ENCODE measurements at places on chromosomes 11 and 22. TPM values are rescaled to one million over a fixed set of nuclear protein-coding genes. Genes with fewer than 3 reads are reported as not detected.

GRCh38 chr11:102620818-102621561 lies 4.1 kb downstream of the MMP20 start:
- no peaks in the 10 kb centered on the region for H3K27me3 ChIP-seq
- peaks cover 3% of the 10 kb centered on the region for H3K4me1 ChIP-seq
- H3K27ac ChIP-seq, result no peak overlapping the region
- no peak overlapping the region for H3K4me3 ChIP-seq

GRCh38 chr11:37199082-37199481 lies 601.0 kb upstream of the RAG2 start:
- H3K4me3 ChIP-seq, result no peak overlapping the region
- H3K27me3 ChIP-seq, result no peaks in the 10 kb centered on the region
- H3K4me1 ChIP-seq, result no peaks in the 10 kb centered on the region
- H3K27ac ChIP-seq, result no peak overlapping the region
- no peaks in the 10 kb centered on the region for H3K36me3 ChIP-seq

DNA sequence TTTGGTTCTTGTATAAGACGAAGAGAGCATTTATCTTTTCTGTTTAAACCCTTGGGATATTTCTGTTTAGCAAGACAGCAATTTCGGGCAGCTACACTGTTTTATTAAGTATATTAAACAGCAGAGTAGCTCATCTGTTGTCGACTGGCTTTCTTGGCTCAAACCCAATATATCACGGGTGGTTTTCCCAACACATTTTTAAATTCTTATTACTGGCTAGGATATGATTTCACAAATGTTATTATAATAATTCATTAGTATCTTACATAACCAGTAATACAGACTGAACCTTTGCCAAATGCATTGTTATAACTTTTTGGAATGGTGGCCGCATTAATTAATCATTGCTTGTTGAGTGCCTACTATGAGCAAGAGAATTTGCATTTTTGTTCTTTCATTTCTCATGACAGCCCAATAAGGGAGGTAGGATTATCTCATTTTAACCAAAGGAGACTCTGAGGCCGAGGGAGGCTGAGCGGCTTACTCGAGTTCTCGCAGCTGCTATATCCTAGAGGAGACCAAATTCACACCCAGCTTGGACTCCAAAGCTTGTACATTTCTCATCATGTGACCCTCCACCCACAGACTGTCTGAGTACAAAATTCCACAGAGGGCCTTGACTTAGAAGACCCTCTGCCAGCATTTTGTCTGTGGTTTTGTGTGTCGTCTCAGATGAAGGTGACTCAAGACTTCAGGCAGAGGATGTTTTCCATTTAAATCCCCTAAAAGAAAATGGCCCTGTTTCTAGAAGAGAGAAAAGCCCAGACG lies 304.9 kb downstream of the NTM start:
- H3K27ac ChIP-seq, result no peak overlapping the region
- DNase-seq, result no peak
- H3K36me3 ChIP-seq, result no peaks in the 10 kb centered on the region
- H3K4me1 ChIP-seq, result no peaks in the 10 kb centered on the region

DNA sequence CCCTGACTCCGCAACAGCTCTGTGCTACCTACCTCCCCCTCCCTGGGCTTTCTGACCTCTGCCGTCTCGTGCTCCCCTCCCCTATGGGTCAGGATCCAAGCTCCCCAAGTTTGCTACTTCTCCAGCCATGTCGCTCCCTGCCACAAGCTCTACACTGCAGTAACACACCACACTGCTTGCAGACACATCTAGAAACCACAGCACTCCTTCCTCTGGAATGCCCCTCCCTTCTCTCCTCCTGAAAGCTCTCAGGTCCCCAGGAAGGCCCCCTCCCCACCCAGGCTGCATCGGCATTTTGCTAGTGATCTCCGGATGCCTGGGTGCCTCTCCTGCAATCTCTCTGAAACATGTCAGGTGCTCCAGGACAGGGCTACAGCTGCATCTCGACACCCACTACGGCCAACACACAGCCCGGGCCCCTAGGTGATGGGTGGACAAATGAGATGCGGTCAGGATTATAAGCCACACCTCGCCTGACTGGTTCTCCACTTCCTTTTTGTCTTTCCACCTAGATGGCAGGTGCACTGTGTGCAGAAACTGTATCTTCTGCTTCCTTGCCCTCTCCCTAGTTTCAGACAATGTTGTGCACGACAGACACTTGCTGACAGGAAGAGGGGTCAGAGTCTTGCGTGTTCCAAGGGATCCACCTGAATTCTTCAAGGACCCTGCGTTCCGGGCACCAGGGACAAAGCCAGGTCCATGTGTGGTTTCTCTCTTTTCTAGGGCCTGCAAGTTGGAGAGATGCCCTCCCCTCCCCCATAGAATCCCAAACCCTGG lies 22.9 kb downstream of the RPUSD4 start:
- no peaks in the 10 kb centered on the region for H3K36me3 ChIP-seq
- H3K4me3 ChIP-seq, result no peak overlapping the region
- H3K4me1 ChIP-seq, result no peaks in the 10 kb centered on the region
- no peak overlapping the region for H3K27ac ChIP-seq
- DNase-seq, result no peak
- no peaks in the 10 kb centered on the region for H3K27me3 ChIP-seq

DNA sequence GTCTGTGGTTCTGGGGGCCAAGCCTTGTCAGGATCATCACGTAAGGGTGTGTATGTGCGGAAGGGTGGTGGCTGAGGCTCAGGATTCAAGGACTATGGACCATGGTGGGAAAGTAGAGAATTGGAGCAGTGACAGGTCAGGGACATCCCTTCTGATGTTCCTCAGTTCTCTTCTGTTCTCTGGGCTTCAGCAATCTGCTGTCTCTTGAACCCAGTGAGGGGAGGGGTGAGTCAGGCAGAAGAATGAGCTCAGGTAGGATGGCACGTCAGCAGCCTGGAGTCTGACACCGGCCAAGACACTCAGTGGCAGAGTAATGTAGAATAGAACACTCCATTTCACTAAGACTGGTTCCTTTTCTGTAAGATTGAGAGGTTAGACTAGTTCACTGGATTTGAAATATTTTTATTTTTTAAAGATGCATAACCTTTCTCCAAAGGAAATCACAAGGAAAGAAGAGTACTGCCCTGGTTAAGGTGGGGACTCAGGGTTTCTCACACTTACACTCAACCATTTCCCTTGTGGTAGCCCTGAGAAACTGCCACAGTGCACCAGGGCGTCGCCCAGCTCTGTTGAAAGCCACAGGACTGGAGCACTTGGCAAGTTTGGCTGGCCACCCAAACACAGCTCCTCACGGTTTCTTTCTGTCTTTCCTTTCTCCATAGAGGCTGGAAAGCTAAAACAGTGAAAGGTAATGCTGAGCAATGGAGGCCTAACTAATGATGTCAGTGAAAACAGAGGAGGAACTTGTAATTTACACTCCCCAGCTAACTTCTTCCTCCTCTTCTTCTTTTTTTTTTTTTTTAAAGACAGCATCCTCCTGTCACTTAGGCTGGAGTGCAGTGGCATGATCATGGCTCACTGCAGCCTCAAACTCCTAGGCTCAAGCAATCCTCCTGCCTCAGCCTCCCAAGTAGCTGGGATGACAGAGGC lies 23.1 kb upstream of the MICAL2 start:
- no peaks in the 10 kb centered on the region for H3K36me3 ChIP-seq
- H3K4me1 ChIP-seq, result peaks cover 45% of the 10 kb centered on the region
- H3K27me3 ChIP-seq, result no peaks in the 10 kb centered on the region
- DNase-seq, result no peak
- H3K4me3 ChIP-seq, result no peak overlapping the region

GRCh38 chr11:116515664-116516184 lies 257.1 kb downstream of the BUD13 start:
- H3K27me3 ChIP-seq, result peaks cover 2% of the 10 kb centered on the region
- peak; percentile 31 for DNase-seq
- no peak overlapping the region for H3K4me3 ChIP-seq
- H3K4me1 ChIP-seq, result no peaks in the 10 kb centered on the region
- no peaks in the 10 kb centered on the region for H3K36me3 ChIP-seq

DNA sequence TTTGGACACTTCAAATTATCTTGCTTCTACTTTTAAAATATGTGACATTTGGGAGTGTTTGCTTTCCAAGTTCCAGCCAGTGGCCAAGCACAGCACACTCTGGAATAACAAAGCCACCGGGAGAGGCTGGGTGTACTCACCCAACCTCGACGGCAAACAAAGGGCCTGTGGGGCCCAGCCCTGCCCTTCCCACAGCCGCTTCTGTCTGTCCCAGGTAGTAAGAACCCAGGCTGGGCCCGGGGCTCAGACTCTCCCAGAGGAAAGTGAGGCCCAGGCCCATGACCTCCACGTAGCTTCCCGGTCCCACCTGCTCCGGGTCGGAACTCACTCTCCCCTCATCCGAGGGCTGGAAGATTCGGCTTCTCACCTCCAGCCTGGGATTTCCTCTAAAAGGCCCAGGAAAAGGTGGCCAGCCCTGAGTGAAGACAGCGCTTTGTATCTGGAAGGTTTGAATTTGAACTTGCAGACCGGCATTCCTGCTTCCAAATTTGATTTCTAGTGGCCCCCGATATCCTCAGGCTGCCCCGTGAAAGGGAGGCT lies 93.5 kb downstream of the CELSR1 start:
- no peaks in the 10 kb centered on the region for H3K27me3 ChIP-seq
- no peaks in the 10 kb centered on the region for H3K4me1 ChIP-seq
- DNase-seq, result no peak
- H3K4me3 ChIP-seq, result no peak overlapping the region
- H3K36me3 ChIP-seq, result no peaks in the 10 kb centered on the region

DNA sequence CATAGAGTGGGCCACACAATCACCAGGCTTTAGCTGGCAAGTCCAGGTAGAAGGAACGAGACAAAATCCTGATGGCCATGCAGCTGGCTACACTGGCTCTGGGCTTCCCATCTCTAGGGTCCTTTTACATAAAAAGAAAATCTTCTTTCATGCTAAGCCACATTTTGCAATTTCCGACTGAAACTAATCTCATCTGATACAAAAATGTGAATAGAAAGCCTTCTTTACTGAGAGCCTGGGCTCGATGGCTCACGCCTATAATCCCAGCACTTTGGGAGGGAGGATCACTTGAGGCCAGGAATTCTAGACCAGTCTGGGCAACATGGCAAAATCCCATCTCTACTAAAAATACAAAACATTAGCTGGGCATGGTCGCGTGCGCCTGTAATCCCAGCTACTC lies 67.2 kb downstream of the MICAL3 start:
- peaks cover 24% of the 10 kb centered on the region for H3K4me1 ChIP-seq
- H3K36me3 ChIP-seq, result peaks cover 20% of the 10 kb centered on the region
- H3K27me3 ChIP-seq, result no peaks in the 10 kb centered on the region
- no peak overlapping the region for H3K4me3 ChIP-seq

- H3K4me3 ChIP-seq, result no peak overlapping the region
- H3K4me1 ChIP-seq, result no peaks in the 10 kb centered on the region
- DNase-seq, result no peak
- H3K27me3 ChIP-seq, result no peaks in the 10 kb centered on the region
Observed at GRCh38 chr22:23796461-23796860, 9.7 kb downstream of the SMARCB1 start.

- no peaks in the 10 kb centered on the region for H3K4me1 ChIP-seq
- no peak for DNase-seq
- H3K4me3 ChIP-seq, result no peak overlapping the region
- no peaks in the 10 kb centered on the region for H3K36me3 ChIP-seq
- H3K27ac ChIP-seq, result no peak overlapping the region
Observed at GRCh38 chr11:112628676-112629075, 332.5 kb upstream of the NCAM1 start.

DNA sequence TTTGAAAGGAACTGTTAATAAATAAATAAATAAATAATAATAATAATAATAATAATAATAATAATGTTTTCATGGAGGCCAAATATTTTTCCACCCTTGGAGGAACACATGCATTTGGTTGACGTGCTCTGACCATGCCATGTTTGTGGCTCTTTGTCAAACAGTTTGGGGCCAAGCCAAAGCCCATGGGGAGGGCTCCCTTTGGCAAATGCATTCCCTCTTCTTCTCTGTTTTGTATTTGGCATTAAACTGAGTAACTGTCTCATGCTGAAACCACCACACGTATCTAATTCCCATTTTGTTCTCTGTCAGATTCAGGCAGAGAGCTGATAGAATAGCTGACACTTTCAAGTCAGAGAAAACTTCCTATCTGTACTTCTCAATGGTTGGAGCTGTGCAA lies 68.6 kb upstream of the PAX6 start:
- H3K27ac ChIP-seq, result no peak overlapping the region
- H3K4me1 ChIP-seq, result no peaks in the 10 kb centered on the region
- no peak overlapping the region for H3K4me3 ChIP-seq
- DNase-seq, result no peak

- H3K27me3 ChIP-seq, result no peaks in the 10 kb centered on the region
- H3K4me3 ChIP-seq, result no peak overlapping the region
- H3K36me3 ChIP-seq, result no peaks in the 10 kb centered on the region
- H3K27ac ChIP-seq, result no peak overlapping the region
Observed at GRCh38 chr11:23021287-23021863, 161.1 kb upstream of the CCDC179 start.

- H3K4me1 ChIP-seq, result peaks cover 3% of the 10 kb centered on the region
- no peaks in the 10 kb centered on the region for H3K27me3 ChIP-seq
- no peaks in the 10 kb centered on the region for H3K36me3 ChIP-seq
- no peak overlapping the region for H3K4me3 ChIP-seq
Observed at GRCh38 chr22:39303358-39303757, 16.1 kb downstream of the RPL3 start.

DNA sequence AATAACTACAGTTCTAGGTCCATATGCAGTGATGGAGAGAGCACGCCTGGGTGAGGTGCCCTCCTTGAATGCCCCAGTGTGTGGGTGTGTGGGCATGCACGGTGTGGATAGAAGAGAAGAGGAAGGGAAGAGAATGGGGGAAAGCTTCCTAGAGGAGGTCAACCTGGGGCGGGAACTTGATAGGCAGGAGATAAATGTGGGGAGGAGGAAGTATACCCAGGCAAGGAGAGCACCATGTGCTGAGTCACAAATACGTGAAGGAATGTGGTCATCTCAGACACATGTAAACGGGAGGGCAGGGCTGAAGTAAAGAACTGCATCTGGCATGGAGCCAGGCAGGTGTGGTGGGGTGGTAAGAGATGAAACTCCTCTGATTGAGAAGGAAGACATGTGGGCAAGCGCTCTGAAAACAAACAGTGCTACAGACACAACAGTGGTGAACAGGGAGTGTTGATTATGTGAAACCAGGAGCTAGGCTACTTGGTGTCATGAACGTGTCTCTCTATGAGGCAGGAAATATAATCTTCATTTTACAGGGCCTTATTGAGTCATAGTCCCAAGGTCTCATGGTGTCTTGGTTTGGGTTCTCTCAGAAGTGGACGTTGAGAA lies 61.5 kb upstream of the EED start:
- H3K4me3 ChIP-seq, result no peak overlapping the region
- H3K27ac ChIP-seq, result no peak overlapping the region
- H3K27me3 ChIP-seq, result no peaks in the 10 kb centered on the region
- peak; percentile 89 for DNase-seq
- no peaks in the 10 kb centered on the region for H3K36me3 ChIP-seq
- H3K4me1 ChIP-seq, result peaks cover 13% of the 10 kb centered on the region

The HEPACAM gene
- not detected for polyA plus RNA-seq

The GRM5 gene
- not detected for polyA plus RNA-seq

The LYVE1 gene
- polyA plus RNA-seq, result 119 TPM

The SORL1 gene
- polyA plus RNA-seq, result 4.6 TPM

The SYT12 gene
- polyA plus RNA-seq, result 0.22 TPM

The TRPC6 gene
- not detected for polyA plus RNA-seq

The PTPRCAP gene
- 7.5 TPM for polyA plus RNA-seq

The FOLR2 gene
- polyA plus RNA-seq, result 6.8 TPM

Measured in small intestine (tissue), 16 donors.